ENCODE measurements at places on chromosomes 3 and 15.

DNA sequence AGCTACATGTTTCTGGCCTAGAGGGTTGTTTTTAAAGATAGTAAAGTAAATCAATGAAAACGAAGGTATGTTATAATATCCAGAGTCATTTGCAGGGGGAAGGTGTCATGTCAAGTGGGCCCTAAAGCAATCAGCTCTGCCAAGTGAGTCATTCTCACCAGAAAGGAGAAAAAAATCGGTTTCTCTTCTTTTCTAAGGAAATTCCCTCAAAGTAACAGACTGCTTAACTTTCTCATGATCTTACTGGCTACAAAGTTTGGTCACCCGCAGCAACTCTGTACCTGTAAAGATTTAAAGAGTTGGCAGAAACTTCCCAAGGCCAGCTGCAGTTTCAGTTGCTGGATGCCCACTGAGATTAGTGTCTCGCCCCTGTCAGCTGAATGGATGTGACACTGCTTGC lies 5.5 kb upstream of the FSIP1 start:
- no peak for DNase-seq

DNA sequence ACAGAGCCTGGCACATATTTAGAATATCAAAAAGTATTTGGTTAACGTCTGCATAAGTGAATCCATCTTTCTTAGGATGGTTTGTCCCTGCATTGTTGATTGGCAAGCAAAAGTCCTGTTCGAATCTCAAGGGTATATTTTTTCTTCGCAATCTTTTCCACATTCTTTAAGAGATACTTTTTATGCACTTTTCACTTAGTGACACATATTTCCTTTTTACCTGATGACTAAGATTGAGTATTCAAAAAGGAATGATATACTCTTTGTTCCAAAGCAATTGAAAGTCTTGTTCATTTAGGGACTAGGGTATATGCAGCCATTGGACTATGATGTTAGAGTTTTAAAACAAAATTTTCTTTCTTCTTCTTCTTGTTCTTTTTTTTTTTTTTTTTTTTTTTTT lies 349.9 kb downstream of the NLGN1 start:
- DNase-seq, result no peak

DNA sequence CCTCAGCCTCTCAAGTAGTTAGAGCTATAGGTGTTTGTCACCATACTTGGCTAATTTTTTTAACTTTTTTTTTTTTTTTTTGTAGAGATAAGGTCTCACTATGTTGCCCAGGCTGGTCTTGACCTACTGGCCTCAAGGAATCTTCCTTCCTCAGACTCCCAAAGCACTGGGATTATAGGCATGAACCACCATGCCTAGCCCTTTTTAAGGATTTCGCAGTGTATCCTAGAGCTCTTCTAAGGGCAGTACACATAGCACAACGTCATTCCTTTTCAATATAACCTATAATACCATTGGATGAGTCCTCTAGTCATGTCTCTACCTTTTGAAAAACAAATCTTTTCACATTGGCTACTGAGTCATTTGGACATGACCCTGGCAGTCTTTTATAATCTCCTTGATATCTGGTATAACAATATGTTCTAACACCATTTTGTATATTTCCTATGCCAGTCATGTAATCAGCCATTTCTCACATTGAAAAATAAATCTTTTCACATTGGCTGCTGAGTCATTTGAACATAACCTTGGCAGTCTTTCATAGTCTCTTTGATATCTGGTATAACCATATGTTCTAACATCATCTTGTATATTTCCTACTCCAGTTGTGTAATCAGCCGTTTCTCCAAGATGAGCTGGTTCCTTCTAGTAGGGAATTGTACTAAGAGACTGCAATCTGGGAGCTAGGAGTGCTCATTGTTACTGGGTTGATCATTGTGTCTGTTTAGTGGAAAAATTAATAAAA lies 944.7 kb downstream of the MCTP2 start:
- DNase-seq, result no peak

DNA sequence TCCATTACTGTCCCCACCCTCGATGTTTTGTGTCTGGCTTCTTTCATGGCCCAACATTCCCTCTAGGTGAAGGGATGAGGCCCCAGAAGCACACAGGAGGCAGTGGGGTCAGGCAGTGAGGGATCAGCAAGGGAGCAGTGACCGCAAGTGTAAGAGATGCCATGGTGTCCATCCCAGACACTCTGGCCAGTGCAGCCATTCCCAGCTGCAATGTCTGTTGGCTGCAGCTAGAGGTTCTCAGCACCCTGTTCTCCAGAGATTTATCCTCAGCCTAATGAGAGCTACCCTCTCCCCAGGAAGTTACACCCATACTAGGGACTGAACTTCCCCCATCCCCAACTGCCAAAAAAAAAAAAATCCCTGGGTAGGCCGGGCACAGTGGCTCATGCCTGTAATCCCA lies 40.2 kb downstream of the TRANK1 start:
- no peak for DNase-seq

GRCh38 chr3:172065967-172066762 lies 26.8 kb downstream of the FNDC3B start:
- DNase-seq, result no peak

DNA sequence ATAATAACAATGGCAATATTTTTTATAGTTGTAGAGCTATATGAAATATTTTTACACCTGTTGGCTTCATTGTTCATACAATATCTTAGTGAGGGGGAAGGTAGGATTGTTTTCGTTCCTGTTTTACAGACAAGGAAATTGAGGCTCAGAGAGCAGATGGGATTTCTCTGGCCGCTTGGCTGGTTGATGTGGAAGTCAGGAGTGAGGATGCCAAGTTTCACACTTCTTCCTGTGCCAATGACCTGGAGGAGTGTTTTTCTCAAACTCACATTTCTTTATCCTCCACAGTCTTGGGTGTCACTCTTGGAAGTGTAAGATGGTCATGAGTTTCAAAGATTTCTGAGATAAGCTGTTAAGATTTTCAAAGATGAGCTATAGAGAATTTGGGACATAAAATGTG lies 50.6 kb downstream of the LPP start:
- DNase-seq, result no peak

GRCh38 chr15:74725225-74725774 lies at the start of gene CYP1A1:
Gene CYP1A1 (minus strand): TSS chr15:74725528. CDS start chr15:74723097, 2,431 bp downstream.
- no peak for DNase-seq

GRCh38 chr15:39431376-39431775 lies 149.5 kb upstream of the THBS1 start:
- DNase-seq, result no peak

DNA sequence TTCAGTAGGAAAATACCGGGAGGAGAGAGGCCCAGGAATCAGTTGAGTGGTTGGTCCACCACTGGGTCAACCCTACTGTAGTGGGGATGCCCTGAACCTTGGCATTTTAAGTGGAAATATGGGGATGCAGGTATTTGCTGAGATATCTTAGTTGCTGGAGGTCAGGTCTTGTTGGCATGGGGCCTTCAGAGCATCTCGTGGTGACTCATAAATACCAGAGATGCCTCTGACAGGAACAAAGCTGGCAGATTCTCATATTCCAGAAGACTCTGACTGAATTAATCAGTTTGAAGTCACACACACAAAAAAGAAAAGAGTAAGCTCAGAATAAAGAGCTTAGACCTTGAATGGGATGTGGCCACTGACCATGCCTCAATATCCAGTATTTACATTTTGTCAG lies 91.6 kb downstream of the CACNA2D3 start:
- DNase-seq, result no peak

DNA sequence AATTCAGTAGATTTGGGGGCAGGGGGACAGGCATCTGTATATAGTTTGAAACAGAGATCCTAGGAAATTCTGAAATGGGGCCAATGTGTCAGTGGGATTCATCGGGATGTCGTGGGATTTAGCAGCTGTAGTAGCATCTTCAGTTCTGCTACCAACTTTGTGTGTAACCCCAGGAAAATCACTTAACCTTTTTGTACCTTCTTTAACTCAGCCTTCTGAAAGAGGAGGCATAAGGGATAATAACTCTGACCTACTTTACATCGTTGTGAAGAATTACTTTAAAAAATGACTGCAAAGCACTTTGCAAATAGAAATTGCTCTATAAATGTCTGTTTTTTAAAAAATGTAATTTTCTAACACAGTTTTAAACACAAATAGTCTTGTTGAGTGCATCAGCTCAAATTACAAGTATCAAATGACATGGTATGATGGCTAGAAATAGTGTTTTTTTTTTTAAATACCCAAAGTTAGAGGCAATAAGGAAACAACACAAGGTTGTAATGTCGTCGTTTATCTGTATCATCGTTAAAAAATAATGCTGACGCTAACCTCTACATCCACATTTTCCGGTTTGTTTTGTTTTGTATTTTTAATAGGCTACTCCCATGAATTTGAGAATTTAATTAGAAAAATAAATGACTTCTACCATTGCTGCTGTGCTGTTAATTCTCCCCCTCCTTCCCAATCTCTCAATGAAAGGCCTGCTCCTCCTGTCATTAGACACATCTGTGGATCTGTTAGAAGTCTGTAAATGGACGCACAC lies 338.5 kb downstream of the PTPRG start:
- DNase-seq, result no peak

DNA sequence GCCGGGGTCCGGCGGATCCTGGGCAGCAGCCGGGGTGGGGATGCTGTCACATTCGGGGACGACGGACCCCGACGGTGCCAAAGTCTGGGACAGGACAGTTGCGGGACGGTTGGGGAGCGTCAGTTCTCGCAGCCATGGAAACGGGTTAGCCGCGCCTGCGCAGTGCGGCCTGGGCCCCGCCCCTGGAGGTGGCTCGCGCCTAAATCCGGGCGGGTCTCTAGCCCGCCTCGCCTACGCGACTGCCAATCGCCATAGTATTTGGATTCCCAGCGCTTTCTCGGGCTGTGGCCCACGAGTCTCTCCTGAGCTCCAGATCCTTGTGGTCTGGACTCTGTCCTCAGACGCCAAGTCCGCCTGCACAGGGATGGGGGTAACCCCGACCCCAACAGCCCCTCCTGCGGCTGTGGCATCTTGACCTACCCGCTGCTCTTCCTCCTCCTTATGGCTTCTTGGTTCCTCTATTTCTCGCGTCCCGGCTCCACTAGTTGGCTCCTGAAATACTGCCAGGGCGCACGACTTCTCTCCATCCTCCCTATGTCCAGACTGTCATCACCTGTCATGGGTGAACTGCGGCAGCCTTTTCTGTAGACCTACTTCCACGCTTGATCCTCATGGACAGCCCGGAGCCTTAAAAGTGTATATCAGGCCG lies at the start of gene ZMYND10:
Gene ZMYND10, minus strand, starts transcription at position 147 of the 649 bp plus-strand sequence. CDS start 153 bp downstream, outside the sequence.
- DNase-seq, result no peak

DNA sequence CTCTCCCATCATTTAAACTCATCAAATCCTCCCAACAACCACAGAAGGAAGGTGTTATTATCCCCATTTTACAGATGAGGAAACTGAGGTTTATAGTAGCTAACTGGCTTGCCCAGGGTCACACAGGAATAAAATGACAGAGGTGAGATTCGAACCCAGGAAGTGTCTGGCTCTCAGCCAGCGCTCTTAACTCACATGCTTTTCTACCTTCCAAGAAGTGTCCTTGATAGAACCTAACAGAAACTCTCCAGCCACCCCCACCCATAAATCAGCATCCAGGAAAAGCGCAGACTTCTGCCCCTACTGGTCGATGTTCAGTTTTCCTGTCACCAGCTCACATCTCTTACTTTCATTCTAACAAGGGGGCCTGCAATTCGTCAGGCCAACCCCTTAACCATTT lies 51.7 kb downstream of the SPATA12 start:
- no peak for DNase-seq

- DNase-seq, result no peak
Measured at GRCh38 chr3:189139611-189139940, 32.2 kb upstream of the TPRG1 start.

- no peak for DNase-seq
Measured at GRCh38 chr15:50315814-50316630, 39.0 kb downstream of the GABPB1 start.

DNA sequence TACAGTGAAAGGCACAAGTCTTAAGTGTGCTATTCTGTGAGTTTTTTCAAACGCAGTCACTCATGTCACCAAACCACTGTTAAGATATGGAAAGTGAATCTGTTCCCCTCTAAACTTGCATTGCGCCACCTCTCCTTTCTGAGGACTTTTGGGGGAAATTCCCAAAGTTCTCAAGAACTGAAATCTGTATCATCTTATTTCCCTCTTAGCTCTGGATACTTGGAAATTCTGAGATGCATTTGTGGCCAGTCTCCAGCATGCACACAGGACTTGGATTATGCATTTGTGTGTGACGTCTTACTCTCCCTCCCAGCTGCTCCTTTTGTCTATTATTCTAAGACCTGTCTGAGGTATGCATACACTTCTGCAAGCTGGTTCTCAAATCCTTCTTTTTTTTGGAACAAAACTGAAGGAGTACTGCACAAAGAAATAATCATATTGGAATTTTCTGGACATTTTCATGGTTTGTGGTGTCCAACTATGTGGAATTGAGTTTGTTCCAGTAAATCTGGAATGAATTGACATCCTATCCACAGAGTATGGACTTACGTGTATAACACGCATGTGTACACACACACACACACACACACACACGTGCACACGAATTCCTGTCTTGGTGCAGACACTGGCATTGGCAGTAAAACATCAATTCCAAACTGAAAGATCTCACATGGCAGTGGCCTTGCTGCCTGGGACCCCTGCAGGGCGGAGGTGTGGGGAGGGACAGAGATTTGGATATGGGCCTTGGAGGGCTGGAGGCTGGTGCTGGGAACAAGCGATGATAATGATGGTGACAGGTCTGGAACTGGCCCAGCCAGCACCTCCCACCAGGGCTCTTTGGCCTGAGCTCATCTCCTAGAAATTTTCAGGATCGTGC lies 8.2 kb upstream of the LCTL start:
- DNase-seq, result no peak

DNA sequence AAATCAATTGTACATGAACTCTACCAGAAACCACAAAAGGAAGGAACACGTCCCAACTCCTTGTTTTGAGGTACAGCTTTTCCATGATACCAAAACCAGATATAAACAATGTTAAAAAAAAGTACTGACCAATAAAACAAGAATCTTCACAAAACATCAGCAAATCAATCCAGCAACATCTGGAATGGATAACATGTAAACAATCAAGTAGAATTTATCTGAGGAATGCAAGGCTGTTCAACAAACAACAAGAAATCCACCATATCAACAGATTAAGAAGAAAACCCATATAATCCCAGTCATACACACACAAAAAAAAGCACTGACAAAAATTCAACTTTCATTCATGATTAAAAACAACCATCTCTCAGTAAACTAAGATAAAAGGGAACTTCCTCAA lies 26.7 kb downstream of the TJP1 start:
- DNase-seq, result no peak

GRCh38 chr3:52128118-52128683 lies 26.0 kb downstream of the POC1A start:
- DNase-seq, result no peak

DNA sequence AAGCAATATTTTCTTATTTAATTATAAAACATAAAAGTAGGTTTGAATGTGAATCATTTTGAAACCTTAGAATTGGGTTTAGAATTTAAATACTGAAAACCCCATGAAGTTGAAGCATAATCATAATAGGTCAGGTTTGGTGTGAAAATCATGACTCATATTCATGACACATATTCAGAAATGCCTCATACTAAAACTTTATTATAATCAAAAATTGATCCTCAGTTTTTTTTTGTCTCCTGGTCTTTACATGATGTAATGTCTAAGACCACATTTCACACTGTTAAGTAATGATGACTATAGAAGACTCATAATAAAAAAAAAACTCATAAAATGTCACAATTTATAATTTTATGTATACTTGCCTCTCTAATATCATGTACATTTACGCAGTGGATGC lies 190.4 kb downstream of the FOXP1 start:
- DNase-seq, result no peak
